ENCODE measurements at places on chromosomes 12 and 14.

DNA sequence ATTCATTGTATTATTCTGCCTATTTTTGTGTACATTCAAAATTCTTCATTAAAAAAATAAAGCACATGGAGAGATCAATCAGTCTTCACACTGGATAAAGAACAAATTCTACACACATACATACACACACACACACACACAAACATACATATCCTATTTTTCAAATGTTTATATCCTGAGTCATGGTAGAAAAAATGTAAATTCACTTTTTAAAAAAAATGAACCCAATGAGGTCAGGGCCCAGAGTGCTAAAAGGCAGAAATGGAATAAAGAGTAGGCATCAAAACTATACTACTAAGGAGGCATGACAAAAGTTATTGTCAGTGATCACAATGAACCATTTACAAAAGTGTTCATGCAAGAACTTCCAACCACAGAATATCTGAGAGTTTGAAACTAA is 17.3 kb downstream of the GALC start:
- DNase-seq: no peak

GRCh38 chr14:86091811-86092210 is 561.9 kb downstream of the FLRT2 start:
- no peak for DNase-seq

DNA sequence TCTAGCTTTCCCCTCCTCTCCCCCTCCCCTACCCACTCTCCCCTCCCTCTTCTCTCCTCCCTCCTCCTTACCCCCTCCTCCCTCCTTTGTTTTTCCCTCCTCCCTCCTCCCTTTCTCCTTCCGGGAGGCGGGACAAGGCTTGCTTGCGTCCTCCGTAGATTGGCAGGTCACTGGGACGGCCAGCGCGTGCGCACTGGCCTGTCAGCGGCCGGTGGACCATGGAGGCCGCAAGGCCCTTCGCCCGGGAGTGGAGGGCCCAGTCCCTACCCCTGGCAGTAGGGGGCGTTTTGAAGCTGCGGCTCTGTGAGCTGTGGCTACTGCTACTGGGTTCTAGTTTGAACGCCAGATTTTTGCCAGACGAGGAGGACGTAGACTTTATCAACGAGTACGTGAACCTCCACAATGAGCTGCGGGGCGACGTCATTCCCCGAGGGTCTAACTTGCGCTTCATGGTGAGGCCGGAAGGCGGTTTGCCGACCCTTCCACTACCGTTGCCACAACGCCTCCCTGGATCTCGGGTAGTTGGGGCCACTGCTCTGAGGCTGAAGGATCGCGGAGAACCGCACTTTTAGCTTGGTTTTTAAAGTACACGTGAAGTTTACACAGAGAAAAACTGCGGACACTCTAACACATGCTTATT is at the start of gene GLIPR1L2:
GLIPR1L2 (plus strand) TSS at position 191 of the 640 bp plus-strand sequence; CDS start at position 219, 28 bp downstream.
- DNase-seq: peak; percentile 98

DNA sequence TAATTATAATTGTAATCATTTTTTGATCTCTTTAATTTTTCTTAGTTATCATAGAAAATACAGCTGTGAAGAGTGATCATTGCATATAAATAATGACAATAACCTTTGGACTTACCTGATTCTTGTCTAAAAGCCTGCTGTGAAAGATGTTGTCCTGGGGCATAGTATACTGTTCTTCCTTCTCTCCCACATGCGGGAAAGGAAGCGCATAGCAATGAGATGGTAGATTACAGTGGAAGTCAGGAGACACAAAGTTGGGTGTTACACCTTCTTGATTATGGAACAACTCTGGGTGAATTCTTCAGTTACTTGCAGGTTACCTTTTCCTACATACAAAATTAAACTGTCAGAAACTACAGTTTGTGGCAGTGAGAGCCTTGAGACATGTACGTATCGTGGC is 140.8 kb downstream of the KTN1 start:
- DNase-seq: no peak

- DNase-seq: peak; percentile 93
Measured at GRCh38 chr12:13278249-13278787, 81.8 kb downstream of the EMP1 start.

DNA sequence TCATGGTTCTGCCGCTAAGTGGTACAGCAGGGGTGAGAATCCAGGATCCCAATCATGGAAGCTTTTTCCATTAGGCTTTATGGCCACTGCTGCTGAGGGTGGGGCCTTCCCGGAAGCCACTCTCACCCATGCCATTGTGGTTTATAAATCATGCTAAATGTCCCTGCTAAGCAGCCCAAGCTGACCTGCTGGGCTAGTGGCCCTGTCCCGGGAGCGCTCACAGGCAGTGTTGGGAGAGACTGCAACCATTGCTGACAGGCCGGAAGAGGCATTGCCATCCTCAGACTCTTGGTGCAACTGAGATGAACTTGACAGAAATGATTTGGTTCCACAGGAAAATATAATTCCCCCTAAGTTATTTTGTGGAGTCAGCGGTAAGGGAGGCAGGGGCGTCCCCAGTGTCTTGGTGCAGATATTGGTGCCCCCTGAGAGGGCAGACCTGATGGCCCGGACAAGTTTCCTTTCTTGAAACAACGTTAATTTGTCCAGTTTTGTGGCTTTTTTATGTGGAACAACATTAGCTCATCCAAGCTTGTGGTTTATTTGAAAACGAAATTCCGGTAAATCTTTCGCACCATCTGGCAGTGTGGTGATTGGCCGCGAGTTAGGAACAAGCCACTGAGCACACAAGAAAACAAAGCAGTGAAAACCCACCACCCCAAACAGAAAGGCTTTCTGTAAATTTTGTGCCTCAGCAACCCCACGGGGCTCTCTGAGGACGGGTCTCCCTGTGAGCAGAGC is 82.3 kb downstream of the SSPN start:
- no peak for DNase-seq

DNA sequence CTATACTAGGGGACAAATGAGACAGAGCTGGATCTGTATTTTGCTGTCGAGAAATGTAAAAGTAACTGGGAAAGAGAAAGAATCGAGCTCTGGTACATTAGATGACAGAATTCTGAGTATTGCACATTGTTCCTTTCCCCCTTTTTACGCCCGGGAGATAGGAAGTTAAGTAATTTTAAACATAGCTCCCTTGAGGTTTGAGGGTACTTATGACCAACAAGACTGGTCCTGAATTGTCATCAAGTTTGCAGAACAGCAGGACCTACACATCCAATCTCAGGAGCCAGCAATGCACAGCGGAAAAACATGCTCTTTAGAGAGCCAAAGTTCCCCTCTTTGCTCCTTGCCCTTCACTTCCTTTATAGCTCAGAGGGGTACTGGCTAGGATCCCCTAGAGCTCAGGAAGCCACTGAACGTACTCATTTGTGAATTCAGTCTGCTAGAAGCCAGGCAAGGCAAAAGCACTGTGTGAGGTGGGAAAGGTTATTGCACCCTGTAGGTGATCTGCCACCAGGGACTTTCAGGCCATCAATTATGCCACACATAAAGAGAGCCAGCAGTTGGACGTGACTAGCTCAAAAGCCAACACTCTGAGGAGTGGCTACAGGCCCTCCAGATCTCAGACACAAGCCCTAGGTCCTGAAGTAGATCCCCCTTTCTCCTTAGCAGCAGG is 333.8 kb downstream of the KCNH5 start:
- no peak for DNase-seq

DNA sequence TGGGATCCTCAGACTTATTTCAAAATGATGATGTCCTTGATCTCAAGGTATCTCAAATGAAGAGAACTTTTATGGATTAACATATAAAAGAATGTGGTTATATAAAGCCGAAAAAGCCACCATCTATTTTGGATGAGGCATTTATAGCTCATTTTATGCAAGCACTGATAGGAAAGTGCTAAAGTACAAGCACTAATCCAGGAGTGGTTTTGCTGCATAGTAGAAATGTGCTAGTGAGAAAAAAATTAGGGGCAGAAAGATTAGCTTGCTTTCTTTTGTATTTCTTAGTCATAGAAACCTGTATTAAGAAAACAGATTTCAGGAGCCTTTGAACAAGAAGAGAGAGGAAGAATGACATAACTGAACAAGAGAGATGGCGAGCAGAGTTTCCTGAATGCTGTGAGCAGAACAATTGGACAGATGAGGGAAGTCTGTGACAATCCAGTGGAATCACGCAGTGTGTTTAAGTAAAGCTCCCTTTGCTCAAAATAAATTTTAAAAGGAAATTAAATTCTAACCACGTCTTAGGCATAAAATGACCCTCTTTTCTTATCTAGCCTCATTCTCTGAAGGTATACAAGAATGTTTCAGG is 238.2 kb upstream of the NOVA1 start:
- DNase-seq: no peak

DNA sequence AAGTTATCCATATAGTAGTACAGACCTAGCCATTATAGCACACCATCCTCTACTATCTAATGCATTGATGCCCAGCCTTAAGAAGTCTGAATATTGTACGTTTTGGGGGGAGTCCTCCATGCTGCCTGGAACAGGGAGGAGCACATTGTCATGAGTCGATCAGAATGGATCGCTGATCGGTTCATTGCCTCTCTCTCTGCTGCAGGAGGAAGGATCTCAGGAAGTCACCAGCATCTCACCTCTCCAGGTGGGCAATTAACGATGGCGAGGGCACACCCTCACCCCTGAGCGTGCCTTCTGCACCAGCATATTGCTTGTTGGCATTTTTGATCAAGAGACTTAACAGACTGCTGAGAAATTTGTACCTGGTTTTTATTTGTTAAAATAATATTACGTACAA is 11.5 kb downstream of the CCND2 start:
- no peak for DNase-seq

GRCh38 chr14:97413966-97414717 is 617.0 kb downstream of the VRK1 start:
- DNase-seq: peak; percentile 55

DNA sequence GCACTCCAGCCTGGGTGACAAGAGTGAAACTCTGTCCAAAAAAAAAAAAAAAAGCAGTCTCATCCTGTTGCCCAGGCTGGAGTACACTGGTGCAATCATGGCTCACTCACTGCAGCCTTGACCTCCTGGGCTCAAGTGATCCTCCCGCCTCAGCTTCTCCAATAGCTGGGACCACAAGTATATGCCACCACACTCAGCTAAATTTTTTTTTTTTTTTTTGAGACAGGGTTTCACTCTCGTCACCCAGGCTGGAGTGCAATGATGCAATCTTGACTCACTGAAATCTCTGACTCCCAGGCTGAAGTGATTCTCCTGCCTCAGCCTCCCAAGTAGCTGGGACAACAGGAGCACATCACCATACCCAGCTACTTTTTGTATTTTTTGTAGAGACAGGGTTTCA is 5.2 kb upstream of the CNPY2 start:
- no peak for DNase-seq

DNA sequence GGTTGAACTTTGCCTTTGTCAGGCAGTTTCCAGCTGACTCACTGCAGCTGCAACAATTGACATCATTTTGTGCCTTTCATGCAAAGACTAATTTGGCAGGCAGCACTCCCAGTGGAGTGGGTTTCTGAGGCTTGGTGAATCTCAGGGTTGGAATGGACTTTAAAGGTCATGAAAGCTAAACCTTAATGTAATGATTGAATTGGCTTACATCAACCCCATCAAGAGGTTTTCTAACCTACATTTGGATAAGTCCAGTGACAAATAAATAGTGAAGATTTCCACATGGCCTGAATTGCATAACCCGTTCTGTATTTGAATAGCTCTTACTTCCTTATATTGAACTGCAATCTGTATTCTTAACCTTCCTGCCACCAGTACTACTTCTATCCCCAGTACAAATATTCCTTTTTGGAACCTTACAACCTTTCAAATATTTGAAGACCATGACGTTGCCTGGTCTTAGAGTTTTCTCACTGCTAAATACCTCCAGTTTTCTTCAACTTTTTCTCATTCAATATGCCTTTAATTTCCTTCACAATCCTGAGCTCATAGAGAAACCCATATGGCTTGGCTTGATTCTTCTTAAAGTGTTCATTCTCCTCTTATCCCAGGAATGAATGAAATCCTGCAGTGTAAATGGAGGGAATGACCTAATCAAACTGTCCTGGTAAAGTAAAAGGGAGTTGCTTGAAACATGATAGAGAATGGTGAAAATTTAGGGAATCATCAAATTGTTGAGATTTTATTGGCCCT is 168.1 kb upstream of the NOVA1 start:
- peak; percentile 77 for DNase-seq

DNA sequence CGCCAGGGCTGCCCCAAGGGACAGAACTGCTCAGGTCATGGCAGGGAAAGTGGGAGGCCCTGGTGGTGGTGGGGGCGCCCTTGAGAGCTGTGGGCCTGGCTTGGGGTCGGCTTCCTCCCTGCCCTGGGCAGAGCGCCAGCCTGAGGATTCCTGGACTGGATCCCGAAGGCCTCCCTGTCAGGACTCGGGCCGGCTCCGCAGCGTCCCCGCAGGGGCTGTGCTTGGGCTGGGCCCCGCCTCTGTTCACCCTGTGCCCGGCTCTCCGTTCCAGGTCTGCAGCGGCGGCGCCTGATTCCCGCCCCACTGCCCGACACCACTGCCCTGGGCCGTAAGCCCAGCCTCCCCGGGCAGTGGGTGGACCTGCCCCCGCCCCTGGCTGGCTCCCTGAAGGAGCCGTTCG is 39.9 kb downstream of the KIF26A start:
- no peak for DNase-seq

DNA sequence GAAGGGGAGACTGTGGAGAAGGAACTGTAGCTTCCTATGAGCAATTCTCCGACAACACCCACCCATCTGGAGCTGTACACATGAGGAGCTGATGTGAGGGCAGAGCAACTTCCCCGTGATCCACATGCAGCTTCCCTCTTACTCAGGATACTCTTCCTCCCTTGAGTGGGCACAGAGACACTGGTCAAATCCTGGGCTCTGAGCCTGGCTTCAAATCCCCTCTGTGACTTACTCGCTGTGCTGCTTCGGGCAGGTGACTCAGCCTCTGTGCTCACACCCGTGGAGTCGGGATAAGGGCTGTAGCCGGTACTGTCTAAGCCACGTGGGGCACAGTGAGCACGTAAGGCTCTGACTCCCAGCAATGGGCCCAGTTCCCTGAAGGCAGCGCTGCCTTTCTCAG is 31.1 kb downstream of the ZFYVE21 start:
- DNase-seq: no peak

GRCh38 chr12:2640281-2640680 is 154.5 kb upstream of the FKBP4 start:
- no peak for DNase-seq

DNA sequence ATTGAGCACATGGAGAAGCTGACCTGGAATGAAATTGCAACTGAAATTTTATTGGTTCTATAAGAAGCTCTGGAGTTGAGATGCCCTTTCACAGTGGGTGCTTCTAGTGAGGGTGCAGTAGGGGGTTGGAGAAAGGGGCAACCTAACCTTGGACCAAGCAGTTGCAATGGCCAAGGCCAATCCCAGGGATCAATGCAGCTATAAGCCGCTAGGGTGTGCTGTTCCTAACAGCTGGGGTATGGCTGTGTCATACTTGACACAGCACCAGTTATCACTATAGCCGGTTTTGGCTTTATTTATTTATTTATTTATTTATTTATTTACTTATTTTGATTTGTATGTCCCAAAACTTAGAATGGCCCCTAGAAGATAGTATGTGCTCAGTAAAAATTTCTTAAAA is 505.9 kb downstream of the FLRT2 start:
- no peak for DNase-seq

- DNase-seq: peak; percentile 42
Measured at GRCh38 chr14:95260537-95261361, 59.0 kb downstream of the CLMN start.

Measured in eye (tissue), 1 donor.